ENCODE measurements at places on chromosomes 7 and 10.

GRCh38 chr7:93432130-93432529, 142.4 kb downstream of the CALCR start:
- H3K4me3 ChIP-seq: no peak overlapping the region
- no peaks in the 10 kb centered on the region for H3K27me3 ChIP-seq
- H3K36me3 ChIP-seq: no peaks in the 10 kb centered on the region
- H3K27ac ChIP-seq: no peak overlapping the region
- DNase-seq: no peak
- no peaks in the 10 kb centered on the region for H3K4me1 ChIP-seq

GRCh38 chr7:44272456-44272855, 52.9 kb downstream of the CAMK2B start:
- peaks cover 2% of the 10 kb centered on the region for H3K27me3 ChIP-seq
- H3K36me3 ChIP-seq: peaks cover 10% of the 10 kb centered on the region
- no peak for DNase-seq

- H3K4me1 ChIP-seq: no peaks in the 10 kb centered on the region
- H3K27me3 ChIP-seq: no peaks in the 10 kb centered on the region
- no peak overlapping the region for H3K27ac ChIP-seq
- no peak overlapping the region for H3K4me3 ChIP-seq
- H3K36me3 ChIP-seq: no peaks in the 10 kb centered on the region
These were observed 7.5 kb downstream of the EBLN1 start for GRCh38 chr10:22210267-22210666.

- H3K27me3 ChIP-seq: no peaks in the 10 kb centered on the region
- no peaks in the 10 kb centered on the region for H3K36me3 ChIP-seq
- no peak overlapping the region for H3K4me3 ChIP-seq
- DNase-seq: no peak
- H3K4me1 ChIP-seq: peaks cover 19% of the 10 kb centered on the region
These were observed 33.0 kb upstream of the RET start for GRCh38 chr10:43043773-43044447.

GRCh38 chr7:12553416-12553815, 17.1 kb upstream of the SCIN start:
- H3K27ac ChIP-seq: no peak overlapping the region
- no peaks in the 10 kb centered on the region for H3K27me3 ChIP-seq
- no peaks in the 10 kb centered on the region for H3K36me3 ChIP-seq
- DNase-seq: no peak
- no peak overlapping the region for H3K4me3 ChIP-seq

DNA sequence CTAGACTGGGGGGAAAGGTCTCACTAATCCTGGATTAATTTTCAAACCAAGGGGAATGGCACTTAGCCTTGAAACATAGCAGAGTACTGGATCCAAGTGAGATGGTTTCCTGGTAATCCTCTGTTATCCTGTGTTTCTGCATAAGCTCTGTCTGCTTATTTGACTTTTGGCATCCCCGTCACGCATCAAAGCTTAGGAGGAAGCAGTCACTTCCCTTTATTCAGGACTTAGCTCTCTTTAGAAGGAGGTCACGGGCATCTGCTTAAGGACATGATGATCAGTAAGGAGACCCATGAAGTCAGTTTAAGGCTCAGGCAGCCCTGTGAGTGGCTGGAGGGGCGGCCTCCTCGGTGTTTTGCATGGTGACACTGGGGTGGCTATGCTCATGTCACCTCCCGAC, 30.0 kb downstream of the TSPAN15 start:
- no peak for DNase-seq
- H3K4me1 ChIP-seq: peaks cover 36% of the 10 kb centered on the region
- H3K36me3 ChIP-seq: no peaks in the 10 kb centered on the region
- H3K27me3 ChIP-seq: no peaks in the 10 kb centered on the region
- no peak overlapping the region for H3K4me3 ChIP-seq

DNA sequence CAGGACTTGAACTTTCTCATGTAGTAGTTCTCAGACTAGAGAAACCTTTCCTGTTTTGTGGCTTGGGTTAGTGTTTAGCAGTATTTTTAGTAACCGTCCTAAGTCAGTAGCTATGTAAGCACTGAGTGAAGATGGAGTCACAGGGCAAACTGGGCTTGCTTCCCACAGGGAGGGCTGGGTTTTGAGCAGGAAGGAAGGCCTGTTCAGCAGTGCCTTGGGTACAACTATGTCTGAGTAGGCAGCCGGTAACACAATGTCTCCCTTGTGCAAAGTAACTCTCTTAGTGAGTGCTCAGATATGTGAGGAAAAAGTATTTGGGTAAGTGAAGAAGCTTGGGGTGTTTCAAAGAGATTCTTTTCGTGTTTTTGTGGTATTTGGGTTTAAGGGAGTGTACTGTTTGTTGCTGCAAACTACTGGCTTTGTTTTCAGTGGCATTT, 96.4 kb downstream of the CCSER2 start:
- peak; percentile 83 for DNase-seq
- peak overlapping the region; percentile 89 for H3K27ac ChIP-seq
- peaks cover 6% of the 10 kb centered on the region for H3K4me1 ChIP-seq
- peaks cover 3% of the 10 kb centered on the region for H3K36me3 ChIP-seq

- H3K4me1 ChIP-seq: no peaks in the 10 kb centered on the region
- no peaks in the 10 kb centered on the region for H3K27me3 ChIP-seq
- H3K36me3 ChIP-seq: no peaks in the 10 kb centered on the region
- DNase-seq: no peak
- H3K27ac ChIP-seq: no peak overlapping the region
- no peak overlapping the region for H3K4me3 ChIP-seq
These were observed 29.7 kb downstream of the NUP42 start for GRCh38 chr7:23211589-23211988.

DNA sequence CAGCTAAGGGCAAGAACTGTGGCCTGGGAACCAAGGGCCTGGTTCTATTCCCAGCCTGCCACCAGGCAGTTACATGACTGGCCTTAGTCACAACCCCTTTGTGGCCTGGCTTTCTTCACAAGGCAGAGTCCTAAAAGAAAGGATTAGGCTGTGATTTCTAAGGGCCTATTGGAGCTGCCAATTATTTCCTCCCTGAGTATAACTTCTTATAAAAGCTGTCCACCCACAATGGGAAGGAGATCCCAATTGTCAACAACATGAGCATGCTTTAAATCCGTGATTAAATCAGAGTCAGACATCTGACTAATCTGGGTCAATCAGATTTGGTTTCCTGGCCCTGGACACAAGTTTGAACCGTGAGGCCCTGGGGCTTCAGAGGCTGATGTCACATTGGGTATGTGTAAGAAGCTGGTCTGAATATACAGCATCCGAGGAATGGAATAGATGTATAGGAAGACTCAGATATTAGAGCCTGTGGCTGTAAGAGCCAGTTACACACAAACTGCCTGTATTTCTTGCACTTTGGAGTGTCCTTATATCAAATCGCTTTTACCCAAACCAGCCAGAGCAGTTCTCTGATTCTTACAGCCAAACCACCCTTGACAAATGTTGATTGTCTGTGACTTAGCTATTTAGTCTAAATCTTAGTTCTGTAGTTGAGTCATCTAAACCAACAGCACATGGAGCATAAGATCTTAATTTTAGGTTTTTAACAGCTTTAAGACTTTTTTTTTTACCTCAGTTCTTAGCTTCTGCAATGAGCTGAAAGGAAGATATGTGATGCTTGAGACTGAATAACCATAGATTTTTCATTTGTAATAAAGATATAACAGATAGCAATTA, 61.3 kb downstream of the ABCB4 start:
- no peaks in the 10 kb centered on the region for H3K27me3 ChIP-seq
- no peaks in the 10 kb centered on the region for H3K4me1 ChIP-seq
- H3K36me3 ChIP-seq: no peaks in the 10 kb centered on the region
- H3K27ac ChIP-seq: no peak overlapping the region
- H3K4me3 ChIP-seq: no peak overlapping the region

DNA sequence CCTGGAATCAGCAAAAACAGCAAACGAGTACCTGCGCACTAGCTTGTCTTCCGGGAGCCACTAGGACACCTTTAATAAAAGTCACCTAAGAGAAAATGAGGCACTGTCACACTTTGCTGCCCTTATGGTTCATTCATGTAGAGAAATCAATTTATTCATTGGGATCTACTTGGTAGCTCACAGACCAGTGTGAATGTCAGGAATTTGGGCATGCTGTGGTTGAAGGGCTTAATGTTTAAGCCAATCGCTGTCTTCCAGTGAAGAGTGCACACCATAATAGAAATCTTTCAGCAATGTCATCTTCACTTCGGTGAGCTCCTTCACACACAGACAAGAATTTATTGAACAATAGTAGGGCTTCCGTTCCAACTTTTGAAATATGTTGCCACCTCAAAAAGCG, 65.1 kb downstream of the MARCHF5 start:
- no peak for DNase-seq
- H3K36me3 ChIP-seq: no peaks in the 10 kb centered on the region
- no peak overlapping the region for H3K27ac ChIP-seq
- no peak overlapping the region for H3K4me3 ChIP-seq
- H3K27me3 ChIP-seq: no peaks in the 10 kb centered on the region
- no peaks in the 10 kb centered on the region for H3K4me1 ChIP-seq

Data from spinal cord (tissue), 10 donors.